ENCODE measurements at places on chromosomes 1 and 21.

DNA sequence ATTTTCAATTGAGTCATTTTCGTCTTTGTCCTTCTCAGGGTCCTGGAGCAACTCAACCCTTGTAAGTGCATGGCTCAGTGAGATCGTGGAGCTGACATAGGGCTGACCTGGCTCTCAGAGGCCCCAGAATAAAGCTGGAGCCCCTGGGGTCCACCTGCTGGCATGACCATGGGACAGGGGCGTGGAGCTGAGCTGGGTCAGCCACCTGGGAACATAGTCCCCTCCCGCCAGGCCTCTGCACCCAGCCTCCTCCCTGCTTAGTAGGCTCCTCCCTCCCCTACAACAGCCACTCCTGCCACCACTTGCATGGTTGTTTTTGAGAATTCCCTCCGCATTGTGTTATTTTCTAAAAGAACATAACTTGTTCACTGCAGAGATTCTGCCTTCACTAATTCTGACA lies 3.1 kb upstream of the RIPK4 start:
- no peak for DNase-seq

DNA sequence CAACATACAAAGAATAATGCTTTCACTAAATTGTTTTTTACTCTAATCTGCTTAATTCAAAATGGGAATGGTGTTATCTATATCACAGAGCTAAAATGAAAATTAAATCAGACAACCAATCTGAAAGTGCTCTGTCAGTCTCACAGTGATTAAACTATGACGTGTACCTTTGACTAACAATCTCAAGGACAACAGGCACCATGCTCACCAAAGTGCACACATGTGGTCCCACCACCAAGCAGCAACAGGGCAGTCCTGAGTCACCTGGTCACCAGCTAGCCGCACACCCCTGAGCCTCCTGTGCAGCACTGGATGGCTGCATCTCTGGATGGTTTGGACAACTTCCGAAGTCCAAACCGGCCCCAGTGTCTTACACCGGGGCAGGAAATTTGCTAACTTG lies 54.5 kb upstream of the NADK start:
- DNase-seq, result no peak

DNA sequence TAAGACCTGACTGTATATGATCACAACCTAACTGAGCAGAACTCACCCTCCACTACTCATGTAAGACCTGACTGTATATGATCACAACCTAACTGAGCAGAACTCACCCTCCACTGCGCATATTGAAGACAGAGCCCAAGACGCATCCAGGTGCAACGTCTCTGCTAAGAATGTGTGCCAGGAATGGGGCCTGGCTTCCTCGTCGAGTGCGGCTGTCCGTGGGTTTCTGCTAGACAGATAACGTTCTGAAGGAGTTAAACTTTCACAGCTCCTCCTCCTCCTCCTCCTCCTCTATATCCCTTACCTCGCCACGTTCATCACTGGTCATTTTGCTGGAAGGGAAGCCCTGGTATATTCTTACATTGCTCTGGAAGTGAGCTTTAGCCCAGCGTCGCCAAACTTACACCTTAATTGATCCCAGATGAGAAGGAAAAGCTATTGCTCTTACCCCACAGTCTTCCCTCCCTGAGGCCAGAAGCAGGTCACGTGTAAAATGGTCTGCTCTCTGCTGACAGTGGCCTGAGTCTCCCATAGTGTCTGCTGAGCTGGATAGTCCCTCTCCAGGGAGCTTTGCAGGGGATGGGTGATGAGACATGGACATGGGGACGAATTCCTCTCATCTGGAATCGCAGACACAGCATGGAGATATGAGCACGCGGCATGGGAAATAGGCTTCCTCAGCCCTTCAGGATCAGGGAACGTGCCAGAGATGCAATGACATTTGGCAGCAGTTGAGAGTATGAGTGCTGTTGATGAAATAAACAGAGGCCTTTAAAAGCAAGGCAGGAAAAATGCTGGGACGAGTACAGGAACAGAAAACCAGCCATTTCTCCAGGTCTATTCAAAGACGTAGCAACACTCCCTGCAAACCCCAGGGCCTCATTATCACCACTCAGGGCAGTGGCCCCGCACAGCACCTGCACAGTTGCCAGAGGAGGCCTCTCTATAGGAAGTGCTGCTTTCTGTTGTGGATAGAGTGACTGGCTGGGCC lies 528.1 kb downstream of the KIF26B start:
- DNase-seq, result no peak

DNA sequence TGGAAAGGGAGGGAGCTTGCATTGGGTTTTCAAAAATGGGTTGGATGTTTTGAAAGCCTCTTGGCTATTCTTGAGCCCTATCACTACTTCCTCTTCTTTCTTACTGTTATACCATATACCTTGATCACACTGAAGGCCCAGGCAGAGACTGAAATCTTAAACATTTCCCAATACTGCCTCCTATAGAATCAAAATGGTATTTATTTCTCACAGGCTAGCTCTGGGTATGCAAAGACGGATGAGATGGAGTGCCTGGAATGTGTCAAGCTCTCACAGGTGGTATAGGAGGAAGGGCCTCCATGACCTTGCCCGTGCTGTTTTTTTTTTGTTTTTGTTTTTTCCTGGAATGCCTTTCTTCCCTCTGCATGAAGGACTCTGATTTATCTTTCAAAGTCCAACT lies 268.4 kb upstream of the USP24 start:
- no peak for DNase-seq

- no peak for DNase-seq
Measured at GRCh38 chr1:110492573-110492972, 26.4 kb downstream of the KCNA10 start.

GRCh38 chr1:226642421-226642820 lies 93.9 kb downstream of the STUM start:
- DNase-seq, result no peak

GRCh38 chr21:41766883-41767605 lies at the start of gene RIPK4:
TSS of gene RIPK4 (minus strand) at chr21:41767052. CDS start at chr21:41767041, 11 bp downstream.
- DNase-seq, result no peak

Measured in hematopoietic multipotent progenitor cell treated with erythropoietin and hydrocortisone succinate and interleukin-3 and kit ligand, for 8 days (in vitro differentiated cells).